Central memory CD4-positive, alpha-beta T cell (primary cell): ENCODE measurements at places on chromosomes 3 and 15.

GRCh38 chr3:154148541-154148940, 27.4 kb downstream of the ARHGEF26 start:
- DNase-seq: no peak

DNA sequence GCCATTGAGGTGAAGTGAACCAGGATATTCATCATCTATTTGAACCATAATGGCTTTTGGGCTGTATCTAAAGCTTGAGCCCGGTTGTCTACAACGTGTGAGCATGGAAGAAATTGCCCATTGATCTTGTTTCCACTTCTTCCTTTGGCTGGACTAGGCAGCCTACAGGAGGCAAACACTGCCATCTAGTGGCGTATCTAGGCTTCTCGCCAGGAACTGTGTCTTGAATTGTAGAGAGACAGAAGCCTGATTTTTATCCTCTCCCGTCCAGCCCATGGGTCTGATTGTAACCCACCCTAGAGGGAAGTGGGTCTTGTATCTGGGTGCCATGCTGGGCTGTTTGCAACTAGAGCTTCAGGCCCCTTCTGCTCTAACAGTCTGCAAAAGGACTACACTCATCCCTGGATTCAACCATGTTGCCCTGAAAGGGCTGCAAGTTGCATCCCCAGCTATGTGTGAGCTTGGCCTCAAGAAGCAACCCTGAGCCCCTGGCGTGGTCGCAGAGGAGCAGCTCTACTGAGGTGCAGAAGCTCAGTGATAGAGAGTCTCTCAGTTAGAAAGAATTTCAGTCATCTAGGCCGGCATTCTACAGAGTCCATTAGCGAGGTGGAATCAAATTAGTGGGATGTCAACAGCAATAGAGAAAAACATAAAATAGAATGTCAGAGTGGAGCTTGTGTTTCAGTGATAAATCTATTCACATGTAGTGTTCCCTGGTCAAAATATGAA, 170.2 kb upstream of the UMPS start:
- DNase-seq: peak; percentile 29

- DNase-seq: no peak
These were observed 19.5 kb upstream of the MUC20 start for GRCh38 chr3:195701042-195701915.

DNA sequence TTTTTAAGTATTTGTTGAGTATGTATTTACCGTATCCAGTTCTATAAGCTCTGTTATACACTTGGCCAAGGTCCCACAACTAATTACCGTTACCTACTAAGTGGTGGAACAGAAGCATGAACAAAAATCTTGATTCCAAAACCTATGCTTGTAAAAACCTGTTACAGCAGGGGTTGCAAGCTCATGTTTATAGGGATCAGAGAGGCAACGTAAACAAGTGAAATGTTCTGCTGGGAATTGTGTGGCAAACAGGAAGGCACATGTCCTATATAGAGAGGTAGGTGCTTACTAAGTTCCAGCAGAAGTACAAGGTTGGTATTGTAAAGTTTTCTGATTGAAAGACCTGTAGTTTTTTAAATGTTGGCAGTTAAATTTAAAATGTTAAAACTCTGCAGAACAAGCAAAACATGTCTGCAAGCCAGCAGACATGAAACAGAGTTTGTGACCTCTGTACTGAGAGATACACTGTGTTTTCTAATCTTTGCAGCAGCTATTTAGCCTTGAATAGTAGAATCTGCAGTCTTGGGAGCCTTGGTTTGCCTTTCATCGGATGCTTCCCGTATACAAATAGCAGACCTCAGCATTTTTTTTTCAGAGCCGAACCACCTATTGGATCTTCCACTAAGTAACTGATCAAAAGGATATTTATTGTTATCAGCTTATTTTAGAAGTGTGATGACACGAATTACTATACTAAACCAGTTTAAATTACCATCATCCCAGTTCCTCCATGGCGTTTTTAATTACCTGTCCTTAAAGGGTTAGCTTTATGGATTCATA, 11.4 kb downstream of the IREB2 start:
- no peak for DNase-seq

DNA sequence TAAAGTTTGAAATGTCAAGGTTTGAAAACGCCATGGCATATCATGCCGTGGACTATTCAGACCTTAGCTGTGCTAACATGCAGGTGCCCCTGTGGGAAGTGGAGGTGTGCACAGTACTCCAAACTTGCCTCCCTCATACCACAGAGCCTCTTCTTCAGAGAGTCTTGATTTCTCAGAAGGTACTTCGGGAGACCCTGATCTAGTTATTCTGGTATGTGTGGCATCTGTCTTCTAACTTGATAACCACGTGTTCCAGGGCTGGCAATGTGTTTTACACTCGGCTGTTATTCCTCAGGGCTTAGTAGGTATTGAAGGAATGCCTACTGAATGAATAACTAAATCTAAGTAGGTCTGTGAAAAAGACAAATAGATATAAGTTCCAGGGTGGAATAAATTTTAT, 309.9 kb downstream of the CLSTN2 start:
- DNase-seq: no peak

DNA sequence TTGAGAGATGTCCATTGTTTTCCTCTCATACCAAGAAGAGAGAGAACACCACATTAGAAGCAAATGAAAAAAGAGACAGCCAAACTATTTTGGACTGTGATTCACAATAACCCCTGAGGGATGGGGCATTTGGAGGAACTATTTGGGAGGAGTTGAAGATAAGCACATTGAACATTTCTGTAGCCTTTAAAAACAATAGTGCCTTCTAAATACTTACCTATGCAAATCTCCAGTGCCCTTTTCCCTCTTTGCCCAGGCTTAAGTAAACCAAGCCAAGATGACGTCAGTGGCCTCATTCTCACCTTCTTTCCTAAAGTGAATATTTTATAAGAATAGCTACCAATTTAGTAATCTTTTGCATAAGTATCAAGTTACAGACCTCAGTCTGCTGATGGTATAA, 89.7 kb upstream of the COL8A1 start:
- DNase-seq: no peak

DNA sequence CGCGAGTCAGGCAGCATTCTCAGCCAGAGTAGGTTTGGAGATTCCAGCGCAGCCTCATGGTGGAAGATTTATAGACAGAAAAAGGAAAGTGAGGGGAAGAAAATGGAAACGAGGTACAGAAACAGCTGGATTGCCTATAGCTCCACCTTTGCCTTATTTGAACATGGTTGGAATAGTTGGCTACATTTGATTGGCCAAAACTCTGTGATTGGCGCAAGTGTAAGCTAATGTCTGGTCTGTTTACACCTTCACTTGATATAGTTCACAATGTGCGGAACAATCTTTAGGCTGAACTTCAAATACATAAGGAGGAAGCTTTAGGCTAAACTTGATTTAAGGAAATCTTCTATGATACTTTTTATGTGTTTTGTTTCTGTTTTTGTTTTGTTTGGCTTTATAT, 1191.9 kb downstream of the NSUN3 start:
- no peak for DNase-seq

- DNase-seq: no peak
These were observed 26.5 kb downstream of the IQGAP1 start for GRCh38 chr15:90414408-90415028.

GRCh38 chr3:67535006-67535405, 119.4 kb downstream of the SUCLG2 start:
- DNase-seq: no peak

DNA sequence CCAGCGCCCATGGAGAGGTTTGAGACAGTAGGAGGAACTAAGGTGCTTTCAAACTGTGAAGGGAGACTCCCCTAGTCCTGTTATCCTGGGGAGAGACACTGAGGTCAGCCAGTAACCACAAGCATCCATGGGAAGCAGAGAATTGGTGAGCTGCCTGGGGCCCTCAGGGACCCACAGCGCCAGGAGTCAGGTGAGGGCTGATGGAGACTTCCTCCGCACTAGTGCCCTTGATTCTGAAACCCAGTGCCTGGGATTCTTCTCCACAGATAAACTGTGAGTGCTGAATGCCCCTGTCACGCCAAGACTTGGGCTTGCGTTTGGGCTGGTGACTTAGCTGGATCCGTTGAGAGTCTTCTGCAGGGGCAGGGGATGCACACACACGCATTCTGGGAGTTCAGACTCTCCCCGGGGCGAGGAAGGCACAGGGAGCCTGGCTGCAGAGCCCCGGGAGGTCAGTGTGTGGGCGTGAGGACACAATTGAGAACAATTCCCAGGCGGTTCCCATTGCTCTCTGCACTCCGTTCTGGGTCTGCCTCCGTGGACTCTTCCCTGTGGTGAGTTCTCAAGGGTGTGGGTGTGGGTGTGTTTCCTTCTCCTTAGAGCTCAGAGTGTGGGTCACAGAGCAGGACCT, 37.9 kb upstream of the SLCO2A1 start:
- DNase-seq: no peak

DNA sequence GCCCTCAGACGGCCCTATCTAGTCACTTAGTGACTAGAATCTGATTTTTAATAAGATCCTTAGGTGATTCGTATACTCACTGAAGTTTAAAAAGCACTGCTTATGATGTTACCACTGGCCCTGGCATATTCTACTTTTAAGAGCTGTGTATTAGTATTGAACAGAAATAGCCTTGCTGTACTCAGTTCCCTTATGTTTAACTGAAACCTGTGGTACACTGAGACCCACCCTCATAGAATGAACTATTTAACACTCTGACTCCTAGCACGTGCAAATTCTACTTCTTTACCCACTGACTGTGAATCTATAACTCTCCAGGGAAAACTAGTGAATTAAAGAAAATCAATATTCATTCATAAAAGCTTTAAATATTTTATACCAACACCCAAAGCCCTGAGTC, 108.9 kb downstream of the CCNL1 start:
- no peak for DNase-seq

GRCh38 chr3:124463234-124463633, 267.0 kb upstream of the UMPS start:
- no peak for DNase-seq

DNA sequence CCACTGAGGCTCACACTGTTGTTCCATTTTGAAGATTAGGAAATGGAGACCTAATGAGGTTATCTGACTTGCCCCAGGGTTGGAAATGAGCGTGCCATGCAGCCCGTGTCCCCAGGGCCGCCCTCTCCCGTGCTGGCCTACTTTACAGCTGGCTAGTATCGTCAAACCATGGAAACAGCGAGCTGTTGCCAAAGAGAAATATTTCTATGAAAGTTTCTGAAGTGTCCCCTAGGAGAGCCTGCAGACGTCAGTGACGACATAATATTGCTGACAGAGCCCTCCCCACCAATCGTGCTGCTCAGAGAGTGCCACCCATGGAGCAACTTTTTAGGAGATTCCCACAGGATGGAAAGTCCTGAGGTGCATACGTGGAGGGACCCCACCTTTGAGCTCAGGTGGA, 11.2 kb upstream of the FAM174B start:
- no peak for DNase-seq

DNA sequence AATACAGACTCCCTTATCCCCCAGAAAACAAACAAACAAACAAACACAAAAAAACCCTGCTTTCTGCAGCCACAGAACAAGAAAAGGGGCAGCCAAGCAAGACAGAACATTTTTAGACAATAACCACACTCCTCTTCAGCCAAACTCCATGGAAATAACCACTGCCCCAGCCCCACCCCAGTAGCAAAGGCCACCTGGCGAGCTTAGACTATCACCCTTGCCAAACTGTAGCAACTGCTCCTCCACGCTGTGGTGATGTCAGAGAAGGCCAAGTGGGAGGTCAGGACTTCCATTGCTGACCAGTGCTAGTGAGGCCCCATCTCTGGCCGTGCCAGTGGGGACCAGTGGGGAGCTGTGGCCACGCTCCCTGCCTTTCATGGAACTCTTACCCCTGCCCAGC, 60.3 kb upstream of the CHRNA7 start:
- DNase-seq: no peak

DNA sequence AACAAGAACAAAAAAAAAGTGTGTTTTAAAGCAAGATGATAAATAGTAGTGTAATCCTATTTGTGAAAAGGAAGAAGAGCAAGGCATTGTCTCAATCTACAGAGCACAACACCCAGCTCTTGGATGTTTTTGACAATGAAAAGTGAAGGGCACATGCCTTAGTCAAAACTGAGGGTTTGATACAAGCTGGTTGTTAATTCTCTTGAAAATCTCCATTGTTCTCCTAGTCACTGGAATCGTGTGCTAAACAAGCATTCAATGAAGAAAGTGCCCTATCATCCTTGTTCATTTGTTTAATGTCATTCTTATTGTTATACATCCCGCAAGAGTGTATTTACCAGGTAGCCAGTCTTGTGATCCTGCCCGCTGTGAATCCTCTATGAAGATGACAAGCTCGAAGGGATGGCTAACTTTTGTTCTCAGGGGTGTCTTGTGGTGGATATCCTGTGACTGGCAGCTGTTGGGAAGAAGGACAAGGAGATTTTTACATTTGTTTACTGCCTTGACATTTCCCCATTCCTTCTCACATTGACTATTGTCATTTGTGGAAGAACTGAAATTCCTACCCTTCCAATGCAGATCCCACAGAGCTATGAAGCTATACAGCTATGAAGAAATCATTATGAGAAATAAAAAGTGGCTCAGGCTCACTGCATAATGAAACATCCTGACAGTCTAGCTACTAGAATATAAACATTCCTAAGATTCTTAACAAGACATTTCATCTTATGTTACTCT, 175.9 kb downstream of the VGLL3 start:
- no peak for DNase-seq

- no peak for DNase-seq
These were observed 15.7 kb upstream of the LRCH3 start for GRCh38 chr3:197775317-197775716.

GRCh38 chr15:38059665-38060064, 125.2 kb downstream of the TMCO5A start:
- DNase-seq: no peak

DNA sequence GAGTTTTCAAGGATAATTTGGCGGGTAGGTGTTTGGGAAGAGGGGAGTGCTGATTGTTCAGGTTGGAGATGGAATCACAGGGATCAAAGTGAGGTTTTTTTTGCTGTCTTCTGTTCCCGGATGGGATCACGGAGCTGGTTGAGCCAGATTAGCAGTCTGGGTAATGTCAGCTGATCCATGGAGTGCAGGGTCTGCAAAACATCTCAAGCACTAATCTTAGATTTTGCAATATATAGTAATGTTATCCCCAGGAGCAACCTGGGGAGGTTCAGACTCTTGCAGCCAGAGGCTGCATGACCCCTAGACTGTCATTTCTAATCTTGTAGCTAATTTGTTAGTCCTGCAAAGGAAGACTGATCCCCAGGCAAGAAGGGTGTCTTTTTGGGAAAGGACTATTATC, 354.1 kb upstream of the SGO1 start:
- DNase-seq: no peak

DNA sequence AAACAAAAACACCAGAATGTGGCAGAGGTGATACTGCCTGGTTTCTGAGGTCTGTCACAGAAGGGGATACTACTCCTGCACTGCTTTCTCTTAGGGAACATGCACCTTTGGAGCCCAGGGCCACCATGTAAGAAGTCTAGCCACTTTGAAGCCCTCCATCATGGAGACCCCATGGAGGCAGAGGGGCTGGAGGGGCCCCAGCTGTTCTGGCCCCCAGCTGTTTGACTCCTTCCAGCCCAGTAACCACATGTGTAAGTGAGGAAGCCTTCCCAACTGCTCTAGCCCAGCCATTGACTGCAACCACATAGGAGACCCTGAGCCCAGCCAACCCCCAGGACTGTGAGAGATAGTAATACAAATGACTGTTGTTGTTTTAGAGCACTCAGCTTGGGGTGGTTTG, 9.0 kb upstream of the IGDCC4 start:
- no peak for DNase-seq

- DNase-seq: no peak
These were observed 10.2 kb downstream of the PXYLP1 start for GRCh38 chr3:141241616-141242376.
